ENCODE measurements at places on chromosomes 7 and 10. TPM values are rescaled to one million over a fixed set of nuclear protein-coding genes. Genes with fewer than 3 reads are reported as not detected.

Gene GDF10
- not detected for total RNA-seq

Gene FGFR2
- not detected for total RNA-seq

Gene LIPK
- total RNA-seq = 0.17 TPM

Gene CRYGN
- not detected for total RNA-seq

Gene OR6V1
- not detected for total RNA-seq

Gene CPA1
- 0.23 TPM for total RNA-seq

Gene TWIST1
- 145 TPM for total RNA-seq

Gene CCL24
- total RNA-seq = not detected

Gene ICA1
- total RNA-seq = 0.13 TPM

Gene LIPM
- total RNA-seq = not detected

Gene GNAI1
- 84.0 TPM for total RNA-seq

Gene LIPF
- total RNA-seq = not detected

Gene ASCC1
- 37.3 TPM for total RNA-seq

Gene SUPV3L1
- total RNA-seq = 26.0 TPM

Gene NOLC1
- total RNA-seq = 96.6 TPM

Gene CYP2C19
- not detected for total RNA-seq

Gene NUDT1
- 107 TPM for total RNA-seq

DNA sequence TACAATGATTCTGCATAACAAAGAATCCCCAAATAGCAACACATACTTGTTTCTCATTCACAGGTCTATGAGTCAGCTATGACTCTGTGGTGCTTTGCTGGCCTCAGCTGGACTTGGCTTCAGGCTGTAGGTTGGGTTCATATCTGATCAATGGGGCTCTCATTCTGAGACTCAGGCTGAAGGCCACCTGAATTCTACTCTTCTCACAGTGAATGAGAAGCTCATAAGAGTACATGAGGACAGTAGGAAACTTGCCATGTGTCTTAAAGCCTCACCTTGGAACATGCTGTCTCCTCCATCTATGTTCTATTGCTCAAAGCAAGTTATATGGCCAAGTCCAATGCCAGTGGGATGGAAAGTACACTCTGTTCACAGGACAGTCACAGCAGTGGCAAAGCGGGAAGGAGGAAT lies 292.9 kb downstream of the BMPER start:
- no peak for DNase-seq

GRCh38 chr7:56125831-56126230 lies 9.6 kb upstream of the NUPR2 start:
- no peak for DNase-seq

GRCh38 chr7:50409856-50410745 lies 40.0 kb downstream of the FIGNL1 start:
- DNase-seq = no peak

- DNase-seq = peak; percentile 86
Measured at GRCh38 chr10:103197174-103197573, 4.1 kb upstream of the NT5C2 start.

DNA sequence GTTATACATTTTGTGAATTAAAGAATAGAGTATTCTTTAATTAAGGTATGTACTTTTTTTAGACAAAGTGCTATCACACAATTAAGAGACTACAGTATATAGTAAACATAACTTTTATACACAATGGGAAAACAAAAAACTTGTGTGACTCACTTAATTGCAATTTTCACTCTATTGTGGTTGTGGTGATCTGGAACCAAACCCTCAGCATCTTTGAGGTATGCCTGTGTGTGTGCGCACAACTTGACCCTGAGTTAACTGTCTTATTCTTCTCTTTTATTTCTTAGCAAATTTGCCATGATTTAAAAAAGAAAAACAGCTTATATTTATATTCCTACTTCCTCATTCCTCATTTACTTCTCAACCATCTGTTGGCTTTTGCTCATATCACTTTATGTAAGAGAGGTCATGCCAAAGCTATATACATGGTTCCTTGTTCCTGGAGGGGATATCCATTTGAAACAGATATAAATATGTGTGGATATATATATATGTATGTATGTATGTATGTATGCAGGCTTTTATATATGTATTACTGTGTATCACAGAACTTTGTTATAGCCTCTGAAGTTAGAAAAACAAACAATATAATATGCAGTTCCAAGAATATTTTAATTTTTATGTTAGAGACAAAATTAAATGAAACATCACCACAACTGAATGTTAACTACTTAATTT lies 259.5 kb upstream of the HGF start:
- peak; percentile 75 for DNase-seq

DNA sequence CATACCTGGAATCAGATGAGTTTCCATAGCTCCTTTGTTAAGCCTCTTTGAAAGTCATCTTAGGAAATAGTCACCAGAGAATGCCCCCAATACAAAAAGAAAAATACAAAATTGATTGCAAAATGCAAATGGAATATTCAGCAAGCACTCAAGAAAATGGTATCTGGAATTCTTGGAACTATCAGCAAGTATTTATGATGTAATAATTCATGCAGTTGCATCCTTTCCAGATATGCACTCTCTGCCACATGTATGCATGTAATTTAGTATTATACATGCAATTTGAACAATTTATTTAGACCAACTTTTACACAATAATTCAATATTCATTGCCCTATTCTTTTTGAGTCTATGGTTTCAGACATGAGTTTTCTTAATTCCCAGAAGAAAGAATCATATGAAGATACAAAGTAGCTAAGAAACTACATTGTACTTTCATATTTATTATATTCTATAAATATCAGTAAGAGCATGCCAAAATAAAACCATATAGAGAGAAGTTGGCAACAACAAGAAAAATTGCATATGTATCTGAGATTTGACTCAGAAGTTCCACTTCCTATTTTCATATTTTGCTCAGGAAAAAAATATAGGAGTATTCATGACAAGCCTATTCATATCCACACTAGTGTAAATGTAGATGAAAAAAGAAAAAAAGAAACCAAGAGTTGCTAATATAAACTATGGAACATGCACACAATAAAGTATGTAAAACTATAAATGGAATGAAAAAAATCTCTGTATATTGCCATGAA lies 338.5 kb downstream of the SEMA3D start:
- no peak for DNase-seq

GRCh38 chr7:133365917-133366316 lies 113.0 kb downstream of the EXOC4 start:
- no peak for DNase-seq

DNA sequence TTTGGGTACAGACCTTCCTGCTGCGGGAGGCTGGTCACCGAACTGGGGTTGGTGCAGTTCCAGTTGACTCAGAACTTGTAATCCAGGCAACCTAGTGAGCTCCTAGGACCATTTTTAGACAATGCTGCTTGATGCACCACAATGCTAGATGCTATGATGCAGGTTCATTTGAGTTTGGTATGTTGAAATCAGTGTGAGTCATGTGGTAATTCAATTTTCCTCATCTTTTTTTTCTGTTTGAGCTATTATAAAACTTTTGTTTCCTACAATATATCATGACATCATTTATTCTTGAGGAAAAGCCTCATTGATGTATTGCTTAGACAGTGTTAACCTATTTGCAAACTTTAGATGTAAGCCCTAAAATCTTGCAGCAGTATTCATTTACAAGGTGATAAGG lies 40.9 kb upstream of the MTPN start:
- peak; percentile 62 for DNase-seq

- DNase-seq = no peak
Measured at GRCh38 chr10:95257849-95258248, 33.0 kb downstream of the PDLIM1 start.

DNA sequence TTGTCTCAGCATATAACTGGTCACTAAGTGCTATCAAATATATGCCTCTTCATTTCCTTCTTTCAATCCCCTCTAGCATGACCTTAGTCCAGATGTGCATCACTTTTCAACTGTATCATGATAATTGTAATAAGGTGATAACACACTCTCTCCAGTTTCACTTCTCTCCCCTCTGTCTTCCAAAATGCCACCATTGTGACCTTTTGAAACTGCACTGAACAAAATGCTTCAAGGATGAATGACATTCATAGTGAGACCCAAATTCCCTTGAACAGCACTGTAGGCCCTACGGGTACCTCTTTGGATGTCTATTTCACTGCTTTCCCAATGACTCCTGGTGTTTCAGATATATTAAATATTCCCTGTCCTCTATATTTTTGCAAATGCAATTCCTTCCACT lies 224.8 kb downstream of the DNAJB9 start:
- no peak for DNase-seq

DNA sequence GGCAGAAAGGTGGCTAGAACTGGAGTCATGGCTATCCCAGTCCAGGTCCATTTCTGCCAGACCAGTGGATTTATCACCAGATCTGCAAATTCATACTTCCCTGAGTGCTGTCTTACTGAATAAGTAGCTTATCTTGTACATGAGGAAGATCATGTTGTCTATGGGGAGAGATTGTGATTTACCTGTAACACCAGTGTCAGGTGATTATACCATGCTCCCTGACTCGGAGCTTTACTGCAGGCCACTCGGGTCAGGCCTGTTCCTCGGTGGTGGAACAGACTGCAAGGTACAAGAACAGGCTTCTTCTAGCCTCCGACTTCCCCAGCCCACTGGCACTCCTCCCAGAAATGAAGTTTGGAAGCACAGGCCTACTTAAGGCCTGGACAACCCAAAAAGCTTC lies 42.6 kb upstream of the DLG5 start:
- DNase-seq = no peak

GRCh38 chr10:129544205-129545202 lies 77.5 kb downstream of the MGMT start:
- no peak for DNase-seq

DNA sequence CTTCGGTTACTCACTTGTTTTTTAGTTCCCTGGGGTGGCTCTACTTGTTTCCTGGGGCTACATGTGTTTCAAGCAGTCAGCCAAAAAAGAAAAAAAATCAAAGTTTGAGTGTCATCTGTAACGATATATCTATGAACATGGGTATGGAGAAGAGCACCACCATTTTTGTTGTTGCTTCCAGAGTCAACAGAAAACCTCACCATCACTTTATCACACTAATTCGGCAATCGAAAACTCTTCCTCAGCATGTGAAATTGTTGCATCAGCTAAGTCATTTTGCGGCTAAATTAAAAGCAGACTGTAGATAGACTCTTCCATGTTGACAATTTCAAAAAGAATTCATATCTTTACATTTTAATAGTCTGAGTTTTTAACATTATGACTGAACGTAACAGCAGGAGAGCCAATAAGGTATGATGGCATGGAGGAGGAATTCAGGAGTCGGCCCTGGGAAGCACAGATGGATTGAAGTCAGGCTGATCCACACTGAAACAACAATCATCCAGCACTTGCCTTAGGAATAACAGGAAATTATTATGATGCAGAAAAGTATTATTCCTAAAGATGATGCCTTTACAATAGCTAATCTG lies 455.7 kb upstream of the KLF6 start:
- DNase-seq = peak; percentile 71

GRCh38 chr10:62583876-62584615 lies 209.9 kb downstream of the ZNF365 start:
- peak; percentile 92 for DNase-seq

DNA sequence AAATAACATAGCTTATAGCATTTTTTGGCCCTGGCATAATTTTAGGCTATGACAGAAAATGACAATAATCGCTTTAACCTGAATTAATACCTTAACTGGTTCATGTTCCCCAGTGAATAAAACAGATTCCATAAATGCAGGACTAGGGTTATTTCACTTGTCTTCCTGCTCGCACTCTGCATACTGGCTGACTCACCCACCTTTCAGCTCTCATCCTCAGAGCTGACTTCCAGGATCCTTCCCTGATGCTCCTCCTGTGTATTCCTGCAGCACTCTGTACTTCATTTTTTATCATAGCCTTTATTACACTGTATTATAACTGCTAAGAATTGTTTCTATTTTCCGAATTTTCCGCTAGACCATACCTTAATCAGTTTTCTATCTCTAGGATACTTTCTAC lies 123.7 kb downstream of the AVL9 start:
- DNase-seq = no peak

- peak; percentile 40 for DNase-seq
Measured at GRCh38 chr10:88110822-88111221, 247.4 kb downstream of the PTEN start.

DNA sequence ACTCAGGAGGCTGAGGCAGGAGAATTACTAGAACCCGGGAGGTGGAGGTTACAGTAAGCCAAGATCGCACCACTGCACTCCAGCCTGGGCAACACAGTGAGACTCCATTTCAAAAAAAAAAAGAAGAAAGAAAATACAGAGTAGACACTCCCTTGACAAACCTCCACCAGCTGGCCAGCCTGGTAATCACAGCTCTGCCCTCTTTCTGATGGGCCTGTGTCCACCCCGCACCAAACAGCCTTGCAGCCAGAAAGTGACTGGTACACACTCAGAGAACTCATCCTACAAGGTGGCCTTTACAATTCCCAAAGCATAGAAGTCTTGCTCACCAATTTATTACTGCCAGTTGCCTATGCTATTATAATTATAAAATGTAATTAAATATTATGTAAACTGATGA lies 66.6 kb downstream of the COBL start:
- no peak for DNase-seq

DNA sequence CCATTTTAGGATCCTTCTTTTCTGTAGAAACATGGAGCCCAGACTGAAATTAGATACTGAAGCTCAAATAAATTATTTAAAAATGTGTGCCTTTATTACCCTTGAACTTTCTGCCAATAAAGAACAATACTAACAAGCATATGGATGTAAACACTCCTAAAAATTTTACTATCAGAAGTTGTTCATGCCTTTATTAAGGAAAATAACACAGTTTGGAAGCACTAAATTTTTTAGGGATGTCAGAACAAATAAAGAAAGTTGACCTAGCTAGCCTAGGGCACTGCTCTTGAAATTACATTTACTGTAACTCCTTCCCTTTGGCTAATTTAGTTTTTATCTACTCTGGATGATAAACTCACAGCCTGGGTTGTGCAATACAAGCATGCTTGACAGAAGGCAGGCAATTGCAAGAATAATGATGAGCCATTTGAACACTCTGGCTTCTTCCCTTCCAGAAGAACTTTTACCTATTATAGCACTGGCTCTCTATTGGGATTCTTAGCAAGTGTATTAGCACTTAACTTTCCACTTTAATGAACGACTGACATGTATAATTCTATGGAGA lies 351.7 kb upstream of the C7orf33 start:
- DNase-seq = no peak

DNA sequence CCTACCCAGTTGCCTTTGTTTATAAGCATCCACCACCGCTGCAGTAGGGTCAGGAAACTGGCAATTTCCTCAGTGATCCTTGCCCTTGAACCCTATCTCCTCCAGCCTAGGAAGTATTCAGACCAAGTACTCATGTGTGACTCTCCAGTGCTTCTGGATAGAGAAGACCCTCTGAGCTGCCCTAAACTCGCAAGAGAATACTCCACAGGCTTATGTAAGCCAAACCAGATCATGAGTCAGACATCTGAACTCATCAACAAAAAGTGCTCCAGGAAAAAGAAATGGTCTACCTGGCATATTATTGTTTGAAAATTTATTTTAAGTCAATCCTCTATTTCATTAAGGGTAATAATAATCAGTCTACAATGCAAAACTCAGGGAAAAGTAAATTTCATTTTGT lies 101.3 kb downstream of the KAT6B start:
- no peak for DNase-seq

All from LHCN-M2 (cell line).